ENCODE measurements at places on chromosomes 5 and 9.

DNA sequence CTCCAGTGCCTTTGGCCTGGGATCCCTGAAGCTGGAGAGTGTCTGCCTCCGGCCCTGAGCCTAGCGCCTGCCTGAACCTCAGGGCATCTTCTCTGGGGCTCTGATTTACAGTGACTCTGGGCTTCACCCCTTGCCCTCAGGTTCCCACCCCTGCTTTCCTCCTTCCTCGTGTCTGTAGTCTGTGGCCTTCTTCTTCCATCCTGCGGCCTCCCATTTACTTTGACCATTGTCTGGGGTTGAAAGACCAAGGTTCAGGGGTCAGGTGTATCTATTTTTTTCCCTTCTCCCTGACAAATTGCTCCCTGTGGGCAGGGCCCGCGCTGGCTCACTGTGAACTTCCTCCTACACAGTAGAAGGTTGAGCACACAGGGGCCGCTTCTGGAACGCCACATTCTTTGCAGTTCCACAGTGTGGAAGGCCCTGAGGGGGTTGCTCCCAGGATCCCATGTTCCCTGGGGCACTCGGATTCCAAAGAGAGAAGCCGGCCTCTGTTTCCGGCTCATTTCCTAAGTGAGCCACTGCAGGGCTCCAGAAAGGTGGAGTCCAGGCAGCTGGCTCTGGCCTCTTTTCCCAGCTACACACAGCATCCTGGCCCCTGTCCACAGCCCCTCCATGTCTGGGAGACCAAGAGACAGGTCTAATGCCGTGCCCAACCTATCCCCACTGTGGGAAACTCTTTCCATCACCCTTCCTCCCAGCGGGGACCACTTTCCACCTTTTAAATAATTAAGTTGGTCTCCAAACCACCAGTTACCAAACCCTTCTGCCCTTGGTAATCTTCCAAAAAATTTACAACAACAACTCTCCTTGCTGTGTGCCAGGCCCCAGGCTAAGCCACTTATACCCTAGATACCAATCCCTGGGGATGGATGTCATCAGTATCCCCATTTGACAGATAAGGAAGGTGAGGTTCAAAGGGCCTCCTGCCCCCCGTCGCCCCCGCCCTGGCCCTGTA is 140.3 kb upstream of the IER5L start:
- no peak for DNase-seq

DNA sequence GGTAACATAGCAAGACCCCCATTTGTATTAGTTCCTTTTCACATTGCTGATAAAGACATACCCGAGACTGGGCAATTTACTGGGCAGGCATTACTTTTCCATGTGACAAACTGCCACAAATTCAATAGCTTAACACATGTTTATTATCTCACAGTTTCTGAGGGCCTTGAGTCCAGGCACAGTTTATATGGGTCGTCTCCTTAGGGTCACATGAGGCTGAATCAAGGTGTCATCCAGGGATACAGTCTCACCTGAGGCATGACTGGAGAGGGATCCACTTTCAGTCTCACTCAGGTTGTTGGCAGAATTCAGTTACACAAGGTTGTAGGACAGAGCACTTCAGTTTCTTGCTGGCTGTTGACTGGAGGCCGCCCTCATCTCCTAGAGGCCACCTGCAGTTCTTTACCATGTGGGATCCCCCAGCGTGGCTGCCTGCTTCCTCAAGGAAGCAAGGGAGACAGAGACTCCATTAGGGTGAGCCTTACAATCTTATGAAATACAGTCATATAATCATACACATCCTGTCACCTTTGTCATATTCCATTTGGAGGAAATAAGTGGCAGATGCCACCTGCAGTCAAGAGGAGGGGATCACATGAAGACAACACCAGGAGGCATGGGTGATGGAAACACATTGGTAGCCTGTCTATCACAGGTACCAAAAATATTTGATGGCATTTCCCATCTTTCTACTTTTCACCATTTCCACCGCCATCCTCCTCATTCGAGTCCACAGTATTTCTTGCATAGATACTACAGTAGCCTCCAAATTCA is 15.1 kb upstream of the ERAP1 start:
- DNase-seq = no peak

DNA sequence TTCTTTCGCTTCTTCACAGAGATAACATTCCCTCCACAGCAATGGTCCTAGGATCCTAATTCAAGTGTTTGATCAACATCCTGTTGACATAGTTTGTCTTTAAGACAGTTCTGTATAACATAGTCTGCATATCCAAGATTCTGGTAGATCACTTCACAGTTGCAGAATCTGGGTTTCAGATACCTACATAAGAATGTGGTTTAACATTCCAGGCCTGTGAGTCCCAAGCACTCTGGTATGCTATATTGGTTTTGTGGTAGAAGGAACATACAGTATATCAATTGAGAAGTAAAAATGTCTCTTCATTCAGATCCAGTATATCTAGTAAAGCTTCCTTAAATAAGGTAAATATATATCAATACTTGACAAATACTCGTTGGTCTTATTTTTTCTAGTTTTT is 914.2 kb upstream of the CDH6 start:
- no peak for DNase-seq

GRCh38 chr9:123832858-123833650 is 96.9 kb downstream of the DENND1A start:
- DNase-seq = no peak

GRCh38 chr5:158007336-158007735 is 148.4 kb upstream of the CLINT1 start:
- no peak for DNase-seq

DNA sequence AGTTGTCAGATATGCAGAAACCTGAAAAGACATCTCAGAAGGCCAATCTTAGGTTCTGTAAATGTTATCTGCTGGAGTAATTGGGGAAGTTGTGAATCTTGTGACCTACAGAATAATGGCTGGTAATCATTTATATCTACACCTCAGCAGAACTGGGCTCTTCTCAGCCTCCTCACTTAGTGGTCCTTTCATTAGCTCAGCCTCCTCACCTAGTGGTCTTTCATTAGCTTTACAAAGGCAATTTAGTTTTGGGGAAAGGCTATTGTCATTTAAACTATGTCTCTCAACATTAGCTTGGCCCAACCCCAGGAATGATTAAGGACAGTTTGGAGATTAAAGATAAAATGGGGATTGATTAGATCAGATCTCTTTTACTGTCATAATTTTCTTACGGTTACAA is 284.2 kb upstream of the SGCD start:
- no peak for DNase-seq

DNA sequence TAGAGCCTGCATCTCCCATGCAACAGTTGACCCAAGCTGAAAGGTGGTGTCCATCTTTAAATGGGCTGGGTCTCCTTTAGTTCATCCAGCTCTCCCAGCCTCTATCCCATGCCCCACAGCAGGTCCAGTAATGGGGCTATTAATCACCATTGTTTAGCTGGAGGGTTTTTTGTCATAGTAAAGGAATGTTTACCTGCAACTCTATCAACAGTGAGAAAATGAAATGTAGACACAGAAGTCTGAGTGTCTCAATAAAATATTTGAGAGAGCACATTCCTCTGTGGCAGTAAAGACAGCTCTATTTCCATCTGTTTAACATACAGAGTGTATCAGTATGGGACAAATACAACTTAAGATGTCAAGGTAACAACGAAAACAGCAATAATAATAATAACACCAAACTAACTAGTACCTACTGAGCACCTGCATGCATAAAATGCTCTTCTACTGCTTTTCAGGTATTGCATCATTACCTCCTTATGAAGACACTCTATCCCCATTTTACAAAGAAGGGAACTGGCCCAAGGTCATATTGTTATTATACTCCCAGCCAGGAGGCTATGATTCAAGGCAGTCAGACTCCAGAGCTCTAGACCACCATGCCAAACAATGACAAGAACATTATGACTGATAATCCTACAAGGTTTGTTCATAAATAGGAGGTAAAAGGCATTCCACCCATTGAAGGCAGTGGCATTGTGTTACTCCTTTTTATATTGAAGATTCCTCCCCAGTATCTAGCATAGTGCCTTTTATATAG is 21.0 kb upstream of the C5orf58 start:
- DNase-seq = no peak

DNA sequence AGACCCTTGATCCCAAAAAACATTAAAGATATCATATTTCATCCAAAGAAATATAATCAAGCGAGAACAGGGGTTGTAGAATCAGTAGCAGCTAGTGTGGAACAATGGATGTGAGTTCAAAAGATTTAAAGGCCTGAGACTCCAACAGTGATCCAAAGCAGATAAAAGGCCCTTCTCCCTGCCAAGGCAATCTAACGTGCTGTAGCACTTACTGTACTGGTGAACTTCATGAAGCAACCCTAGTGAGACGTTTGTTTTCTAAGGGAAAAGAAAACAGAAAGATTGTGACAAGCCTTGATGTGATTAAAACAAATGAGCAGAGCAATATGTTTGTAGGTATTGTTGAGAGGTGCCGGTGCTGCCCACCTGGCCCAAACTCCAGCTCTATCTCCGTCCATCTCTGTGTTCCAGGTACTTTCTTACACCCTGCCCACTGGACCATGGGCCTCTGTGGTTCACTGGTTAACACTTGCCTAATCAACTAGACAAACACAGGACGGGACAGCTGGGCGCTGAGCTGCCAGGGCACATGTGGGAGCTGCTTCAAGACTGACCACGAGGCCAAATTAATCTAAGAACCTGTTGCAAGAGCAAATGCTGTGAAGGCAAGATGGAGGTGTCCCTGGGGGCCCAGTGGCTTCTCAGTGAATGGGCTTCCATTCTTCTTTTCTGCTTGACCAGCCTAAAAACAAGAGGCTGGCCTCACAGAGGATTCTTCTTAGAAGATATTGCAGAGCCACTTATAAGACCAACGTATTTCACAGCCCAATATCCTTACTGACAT is 265.5 kb downstream of the CWC27 start:
- DNase-seq = no peak

DNA sequence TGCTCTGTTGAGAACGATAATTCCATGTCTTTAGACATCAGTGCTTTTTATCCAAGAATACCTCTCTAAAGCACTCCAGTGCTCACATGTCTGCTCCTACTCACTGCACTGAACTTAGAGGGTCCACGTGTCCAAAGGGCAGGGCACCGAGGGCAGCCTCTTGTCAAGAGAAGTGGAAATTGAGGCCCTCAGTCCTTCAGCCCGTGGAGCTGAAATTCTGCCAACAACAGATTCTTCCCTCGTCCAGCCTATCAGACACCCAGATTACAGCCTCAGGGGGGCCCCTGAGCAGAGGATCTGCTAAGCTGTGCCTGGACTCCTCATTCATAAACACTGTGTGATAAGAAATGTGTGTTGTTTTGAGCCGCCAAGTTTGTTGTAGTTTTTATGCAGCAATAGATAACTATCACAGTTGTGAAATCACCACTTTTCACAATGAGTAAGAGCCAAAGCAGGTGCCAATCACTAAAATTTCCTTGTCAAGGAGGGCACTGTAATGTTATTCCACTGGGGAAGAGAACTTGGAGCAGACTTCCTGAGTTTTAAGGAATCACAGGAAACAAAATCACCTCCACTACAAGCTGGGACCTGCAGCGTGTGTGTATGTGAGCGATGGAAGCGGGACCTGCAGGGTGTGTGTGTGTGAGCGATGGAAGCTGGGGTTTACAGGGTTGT is 58.8 kb upstream of the IGFBPL1 start:
- DNase-seq = no peak

DNA sequence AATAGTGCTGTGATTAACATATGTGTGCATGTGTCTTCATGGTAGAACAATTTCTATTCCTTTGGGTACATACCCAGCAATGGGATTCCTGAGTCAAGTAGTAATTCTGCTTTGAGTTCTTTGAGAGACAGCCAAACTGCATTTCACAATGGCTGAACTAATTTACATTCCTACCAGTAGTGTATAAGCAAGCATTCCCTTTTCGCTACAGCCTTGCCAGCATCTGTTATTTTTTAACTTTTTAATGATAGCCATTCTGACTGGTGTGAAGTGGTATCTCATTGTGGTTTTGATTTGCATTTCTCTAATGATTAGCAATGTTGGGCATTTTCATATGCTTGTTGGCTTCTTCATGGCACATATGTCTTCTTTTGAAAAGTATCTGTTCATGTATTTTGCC is 308.5 kb downstream of the ARRDC3 start:
- no peak for DNase-seq

DNA sequence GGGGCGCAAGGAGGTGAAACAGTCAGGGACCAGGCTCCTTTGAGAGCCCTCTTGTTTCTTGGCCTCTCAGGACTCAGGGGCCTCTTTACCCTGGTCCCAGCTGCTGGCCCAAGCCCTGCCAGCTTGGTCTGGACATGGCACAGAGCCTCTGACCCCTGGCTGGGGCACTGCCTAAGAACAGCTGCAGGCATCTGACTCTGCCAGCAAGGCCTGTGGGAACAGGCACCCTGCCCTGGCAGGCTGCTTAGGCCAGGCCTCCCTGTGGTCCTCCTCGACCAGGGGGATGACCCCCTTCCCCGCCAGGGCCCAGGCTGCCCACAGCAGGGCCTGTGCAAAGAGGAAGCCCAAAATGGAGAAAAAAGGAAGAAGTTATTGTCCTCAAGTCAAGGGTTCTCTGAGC is 25.5 kb downstream of the OLFML2A start:
- no peak for DNase-seq

DNA sequence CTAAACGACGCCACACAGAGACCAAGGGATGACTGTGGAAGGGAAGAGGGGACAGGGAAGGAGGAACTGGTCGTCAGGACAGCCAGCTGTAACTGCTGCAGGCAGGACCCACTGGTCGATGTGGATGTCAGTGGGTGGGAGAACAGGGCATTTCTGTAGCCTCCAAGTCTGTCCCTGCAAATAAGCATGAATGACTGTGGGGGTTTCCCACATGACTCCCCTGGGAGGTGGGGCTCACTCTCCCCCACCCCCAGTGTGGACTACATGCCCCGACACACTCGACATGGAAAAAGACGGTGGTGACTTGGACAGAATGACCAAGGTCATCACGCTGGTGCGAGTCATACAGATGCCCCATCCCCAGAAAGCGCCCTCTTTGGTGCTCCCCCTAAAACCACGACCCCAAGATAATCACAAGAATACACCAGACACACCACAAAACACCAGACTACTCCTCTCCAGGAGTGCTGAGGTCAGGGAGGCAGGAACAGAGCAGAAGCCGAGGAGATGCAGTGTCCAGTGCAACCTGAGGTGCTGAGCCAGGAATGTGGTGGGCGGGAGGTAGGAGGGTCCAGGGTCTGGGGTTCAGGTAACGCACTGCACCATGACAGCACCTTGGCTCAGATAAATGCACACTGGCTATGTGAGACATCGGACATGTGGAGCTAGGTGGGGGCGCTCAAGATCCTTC is 64.9 kb downstream of the SECISBP2 start:
- DNase-seq = no peak
